ENCODE measurements at places on chromosomes 7 and 10.

DNA sequence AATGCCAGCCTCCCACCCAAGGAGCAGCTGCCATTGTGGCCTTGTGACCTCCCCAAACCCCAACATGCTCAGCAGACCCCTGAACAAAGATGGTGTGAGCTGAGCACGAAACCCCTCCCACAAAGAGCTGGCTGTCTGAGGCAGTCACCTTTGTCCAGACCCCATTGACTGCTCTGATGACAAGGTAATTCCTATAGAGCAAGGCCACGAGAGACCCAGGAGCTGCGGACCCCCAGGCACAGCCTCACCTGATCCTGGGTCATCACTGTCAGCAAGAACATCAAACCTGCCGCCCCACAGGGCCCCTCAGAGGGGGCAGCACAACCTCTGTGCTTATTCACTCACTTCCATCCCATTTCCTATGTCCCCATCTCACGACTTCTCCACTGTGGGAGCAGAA lies 102.6 kb downstream of the CPXM2 start:
- no peak for DNase-seq

GRCh38 chr7:123198668-123199652 lies 809 bp downstream of the SLC13A1 start:
- DNase-seq: no peak

- no peak for DNase-seq
Measured at GRCh38 chr10:123577921-123578461, 88.2 kb upstream of the GPR26 start.

- no peak for DNase-seq
Measured at GRCh38 chr7:154914996-154915380, 87.9 kb downstream of the PAXIP1 start.

GRCh38 chr7:66847879-66848790 lies 72.9 kb upstream of the TMEM248 start:
- DNase-seq: peak; percentile 68

All from astrocyte of the spinal cord (primary cell).